ENCODE measurements at places on chromosomes 5 and 9. TPM values are rescaled to one million over a fixed set of nuclear protein-coding genes. Genes with fewer than 3 reads are reported as not detected.

DNA sequence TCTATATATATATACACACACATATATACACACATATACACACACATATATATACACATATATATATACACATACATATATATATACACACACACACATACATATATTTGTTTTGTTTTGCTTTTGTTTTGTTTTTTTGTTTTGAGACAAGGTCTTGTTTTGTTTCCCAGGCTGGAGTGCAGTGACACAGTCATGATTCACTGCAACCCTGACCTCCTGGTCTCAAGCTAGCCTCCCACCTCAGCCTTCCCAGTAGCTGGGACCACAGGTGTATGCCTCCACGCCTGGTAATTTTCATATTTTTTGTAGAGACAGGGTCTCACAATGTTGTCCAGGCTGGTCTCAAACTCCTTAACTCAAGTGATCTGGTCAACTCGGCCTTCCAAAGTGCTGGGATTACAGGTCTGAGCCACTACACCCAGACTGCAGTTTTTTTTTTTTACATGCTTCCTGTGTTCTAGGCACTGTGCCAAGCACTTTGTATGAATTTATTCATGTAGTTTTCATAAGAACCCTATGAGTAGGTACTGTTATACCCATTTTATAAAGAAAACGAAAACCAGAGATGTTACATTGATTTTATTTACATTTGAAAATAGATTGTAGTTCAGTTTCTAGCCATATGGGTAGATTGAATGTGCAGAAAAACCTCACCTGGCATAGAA lies 120.7 kb downstream of the PBX3 start:
- no peak overlapping the region for H3K4me3 ChIP-seq
- no peaks in the 10 kb centered on the region for H3K4me1 ChIP-seq
- DNase-seq: no peak
- H3K27me3 ChIP-seq: no peaks in the 10 kb centered on the region

GRCh38 chr5:53515988-53516387 lies 35.6 kb downstream of the FST start:
- H3K36me3 ChIP-seq: no peaks in the 10 kb centered on the region
- H3K27ac ChIP-seq: no peak overlapping the region
- H3K4me1 ChIP-seq: no peaks in the 10 kb centered on the region
- H3K4me3 ChIP-seq: no peak overlapping the region
- no peaks in the 10 kb centered on the region for H3K27me3 ChIP-seq

- DNase-seq: no peak
- H3K36me3 ChIP-seq: no peaks in the 10 kb centered on the region
- H3K4me3 ChIP-seq: no peak overlapping the region
- no peaks in the 10 kb centered on the region for H3K27me3 ChIP-seq
Measured at GRCh38 chr9:125812403-125812802, 65.2 kb downstream of the PBX3 start.

- peaks cover 9% of the 10 kb centered on the region for H3K36me3 ChIP-seq
- H3K27ac ChIP-seq: peak overlapping the region; percentile 97
- peaks cover 20% of the 10 kb centered on the region for H3K4me1 ChIP-seq
- no peaks in the 10 kb centered on the region for H3K27me3 ChIP-seq
- peak overlapping the region; percentile 75 for H3K4me3 ChIP-seq
Measured at GRCh38 chr9:6007058-6007769, 8.2 kb downstream of the RANBP6 start.

GRCh38 chr9:347667-348292 lies 133.1 kb downstream of the DOCK8 start:
- no peak overlapping the region for H3K4me3 ChIP-seq
- no peaks in the 10 kb centered on the region for H3K27me3 ChIP-seq
- DNase-seq: no peak
- no peak overlapping the region for H3K27ac ChIP-seq
- H3K4me1 ChIP-seq: no peaks in the 10 kb centered on the region
- H3K36me3 ChIP-seq: peaks cover 22% of the 10 kb centered on the region

- DNase-seq: peak; percentile 54
- H3K4me1 ChIP-seq: no peaks in the 10 kb centered on the region
- H3K4me3 ChIP-seq: no peak overlapping the region
- no peaks in the 10 kb centered on the region for H3K27me3 ChIP-seq
- H3K36me3 ChIP-seq: no peaks in the 10 kb centered on the region
- no peak overlapping the region for H3K27ac ChIP-seq
Measured at GRCh38 chr5:170225326-170226128, 7.3 kb upstream of the C5orf58 start.

GRCh38 chr5:94810281-94810680 lies 191.8 kb downstream of the SLF1 start:
- no peak for DNase-seq
- H3K27ac ChIP-seq: no peak overlapping the region
- no peaks in the 10 kb centered on the region for H3K27me3 ChIP-seq
- H3K36me3 ChIP-seq: no peaks in the 10 kb centered on the region
- H3K4me3 ChIP-seq: no peak overlapping the region

DNA sequence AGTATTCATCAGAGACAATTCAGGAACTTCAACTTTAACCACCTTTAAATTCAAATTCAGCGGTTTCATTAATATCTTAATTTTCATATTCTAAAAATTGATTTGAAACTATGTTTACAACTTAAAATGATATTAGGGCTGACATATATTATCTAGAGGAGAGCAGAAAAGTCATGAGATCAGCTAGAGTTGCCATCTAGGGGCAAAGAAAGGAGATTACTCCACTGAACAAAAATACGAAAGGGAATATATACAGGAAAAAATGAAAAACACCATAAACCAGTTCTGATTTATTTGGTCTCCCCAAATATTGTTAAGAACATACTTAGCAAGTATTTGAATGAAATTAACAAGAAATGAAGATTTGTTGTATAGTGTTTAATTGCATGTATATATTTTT lies 946.3 kb downstream of the DTWD2 start:
- no peak overlapping the region for H3K27ac ChIP-seq
- no peaks in the 10 kb centered on the region for H3K27me3 ChIP-seq
- no peak overlapping the region for H3K4me3 ChIP-seq
- no peaks in the 10 kb centered on the region for H3K36me3 ChIP-seq
- DNase-seq: no peak

- no peaks in the 10 kb centered on the region for H3K27me3 ChIP-seq
- H3K4me1 ChIP-seq: no peaks in the 10 kb centered on the region
- no peak overlapping the region for H3K27ac ChIP-seq
- DNase-seq: no peak
- H3K4me3 ChIP-seq: no peak overlapping the region
Measured at GRCh38 chr5:9347541-9348295, 198.2 kb downstream of the SEMA5A start.

GRCh38 chr9:106707738-106708474 lies 155.1 kb upstream of the ZNF462 start:
- no peak overlapping the region for H3K4me3 ChIP-seq
- no peak overlapping the region for H3K27ac ChIP-seq
- H3K36me3 ChIP-seq: no peaks in the 10 kb centered on the region
- H3K27me3 ChIP-seq: no peaks in the 10 kb centered on the region
- no peaks in the 10 kb centered on the region for H3K4me1 ChIP-seq

DNA sequence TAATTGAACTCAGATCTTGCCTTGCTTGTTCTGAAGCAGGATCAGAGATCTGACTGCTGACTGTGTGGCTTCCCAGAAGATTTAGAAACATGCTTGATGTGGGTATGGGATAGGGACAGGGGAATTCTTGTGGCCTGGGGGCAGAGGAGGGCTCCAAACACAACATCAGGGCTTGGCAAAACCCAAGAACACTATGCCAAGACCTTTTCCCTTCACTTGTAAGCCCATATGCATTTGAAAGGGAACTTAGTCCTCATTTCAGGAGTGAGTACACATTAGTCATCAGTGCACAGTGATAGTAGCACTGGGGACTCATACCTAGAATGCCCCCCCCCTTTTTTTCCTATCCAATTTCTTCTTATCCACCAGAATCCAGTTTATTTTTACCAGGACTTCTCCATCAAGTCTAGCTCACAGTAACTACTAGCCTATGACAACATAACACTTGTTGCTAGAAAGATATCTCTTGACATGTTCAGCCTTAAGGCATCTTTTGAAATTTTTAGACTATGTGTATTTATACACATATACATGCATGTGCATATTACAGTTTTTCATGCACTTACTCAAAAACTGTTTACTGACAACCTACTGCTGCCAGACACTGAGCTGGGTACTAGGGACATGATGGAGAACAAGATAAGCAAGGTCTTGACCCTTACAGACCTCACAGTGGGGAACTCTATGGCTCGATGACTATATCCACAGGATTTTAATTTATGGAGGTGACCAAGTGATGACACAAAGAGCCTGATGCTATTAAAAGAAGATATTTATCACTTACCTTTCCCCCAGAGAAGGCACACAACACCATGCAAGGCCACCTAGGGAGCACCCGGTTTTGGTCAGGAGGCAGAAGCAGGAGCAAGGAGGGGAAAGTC lies 158.3 kb upstream of the MAP3K1 start:
- H3K27me3 ChIP-seq: no peaks in the 10 kb centered on the region
- H3K27ac ChIP-seq: no peak overlapping the region
- H3K36me3 ChIP-seq: no peaks in the 10 kb centered on the region
- H3K4me3 ChIP-seq: no peak overlapping the region

DNA sequence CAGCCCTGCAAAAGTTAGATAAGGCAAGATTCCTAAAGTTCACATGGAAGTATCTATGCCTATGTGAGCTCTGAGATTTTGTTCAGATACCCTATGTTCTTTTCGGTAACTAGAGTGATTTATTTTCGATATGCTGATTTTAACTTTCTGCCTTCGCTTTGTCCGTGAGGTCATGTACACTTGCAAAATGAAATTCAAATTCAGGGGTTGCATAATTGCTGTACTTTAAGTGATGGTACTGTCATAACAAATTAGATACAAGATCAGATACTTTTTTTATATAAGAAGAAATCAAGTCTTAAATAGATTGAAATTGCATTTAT lies 350 bp upstream of the ECPAS start:
- no peaks in the 10 kb centered on the region for H3K27me3 ChIP-seq
- H3K36me3 ChIP-seq: no peaks in the 10 kb centered on the region
- DNase-seq: no peak
- peak overlapping the region; percentile 66 for H3K4me3 ChIP-seq
- H3K27ac ChIP-seq: peak overlapping the region; percentile 74

DNA sequence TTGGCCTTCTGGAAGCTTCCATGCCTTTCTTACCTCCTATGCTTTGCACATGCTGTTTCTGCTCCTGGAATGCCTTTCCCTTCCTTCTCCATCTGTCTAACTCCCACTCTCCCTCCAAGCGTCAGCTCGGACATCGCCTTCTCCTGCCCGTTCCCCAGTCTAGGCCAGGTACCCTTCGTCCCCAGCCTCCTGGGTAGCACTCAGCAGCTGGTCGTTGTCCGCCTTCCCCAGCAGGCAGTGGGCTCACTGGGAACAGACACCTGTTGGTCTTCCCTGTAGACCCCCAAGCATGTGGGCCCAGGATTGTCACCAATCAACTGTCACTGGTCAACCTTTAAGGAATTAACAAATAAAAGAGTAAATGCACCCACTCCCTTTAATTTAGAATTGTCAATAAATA lies 202.2 kb downstream of the RGS3 start:
- no peak for DNase-seq
- no peaks in the 10 kb centered on the region for H3K36me3 ChIP-seq
- no peaks in the 10 kb centered on the region for H3K27me3 ChIP-seq
- H3K4me3 ChIP-seq: no peak overlapping the region
- H3K27ac ChIP-seq: no peak overlapping the region

GRCh38 chr5:130605234-130605633 lies 559.8 kb downstream of the HINT1 start:
- H3K27ac ChIP-seq: no peak overlapping the region
- H3K4me1 ChIP-seq: no peaks in the 10 kb centered on the region
- no peak for DNase-seq

- H3K27ac ChIP-seq: no peak overlapping the region
- no peak for DNase-seq
- no peaks in the 10 kb centered on the region for H3K27me3 ChIP-seq
- H3K4me3 ChIP-seq: no peak overlapping the region
- no peaks in the 10 kb centered on the region for H3K36me3 ChIP-seq
Measured at GRCh38 chr9:73143711-73144328, 7.8 kb upstream of the ANXA1 start.

- H3K27ac ChIP-seq: no peak overlapping the region
- H3K4me1 ChIP-seq: no peaks in the 10 kb centered on the region
- H3K36me3 ChIP-seq: no peaks in the 10 kb centered on the region
- H3K4me3 ChIP-seq: no peak overlapping the region
Measured at GRCh38 chr5:72167257-72167656, 60.0 kb downstream of the MAP1B start.

DNA sequence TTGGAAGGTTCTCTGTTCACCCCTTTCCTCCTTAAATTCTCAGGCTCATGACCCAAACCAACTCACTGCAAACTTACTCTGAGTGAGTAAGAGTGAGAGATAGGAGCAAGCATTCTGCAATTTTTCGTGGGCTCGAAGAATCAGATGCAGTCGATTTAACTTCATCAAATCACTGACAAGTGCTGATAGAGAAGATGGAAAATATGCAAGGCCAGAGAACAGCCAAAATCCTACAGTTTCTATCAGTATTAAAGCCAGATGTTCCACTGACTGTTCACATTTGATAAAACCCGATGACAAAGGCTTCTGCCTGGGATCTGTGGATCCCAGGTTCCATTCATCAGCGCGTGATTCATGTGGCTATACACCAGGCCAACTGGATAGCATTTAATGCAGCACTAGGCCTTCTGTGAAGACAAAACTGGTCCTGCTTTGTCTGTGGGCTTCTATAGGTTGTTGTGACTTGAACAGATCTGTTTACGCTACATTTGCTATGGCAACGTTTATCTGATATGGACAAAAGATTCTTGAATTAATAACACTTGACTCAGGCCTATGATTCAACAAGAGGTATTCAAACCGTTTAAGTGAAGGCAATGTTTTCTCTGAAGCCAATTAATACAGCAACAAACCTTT lies 251.2 kb downstream of the NFIB start:
- H3K4me1 ChIP-seq: no peaks in the 10 kb centered on the region
- no peak overlapping the region for H3K27ac ChIP-seq
- H3K36me3 ChIP-seq: no peaks in the 10 kb centered on the region
- no peak for DNase-seq
- H3K27me3 ChIP-seq: no peaks in the 10 kb centered on the region

DNA sequence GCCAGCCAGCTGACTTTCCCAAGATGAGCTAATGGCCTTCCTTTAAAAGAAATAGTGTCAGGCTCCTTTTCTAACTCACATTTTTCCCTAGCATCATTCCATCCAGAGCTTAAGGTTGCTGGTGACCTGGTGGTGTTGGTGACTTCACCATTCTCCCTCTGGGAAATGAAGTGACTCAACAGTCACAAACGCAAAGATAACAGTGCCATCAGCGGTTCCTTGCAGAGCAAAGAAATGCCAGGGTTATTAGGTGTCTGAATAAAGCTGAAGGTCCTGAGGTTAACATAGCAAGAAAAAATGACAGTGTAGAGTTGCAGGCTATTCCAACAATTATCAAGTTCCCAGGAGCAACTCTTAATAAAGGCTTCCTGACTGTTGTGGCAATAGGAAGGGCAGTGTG lies 111.8 kb upstream of the SLC44A1 start:
- peaks cover 35% of the 10 kb centered on the region for H3K4me1 ChIP-seq
- H3K4me3 ChIP-seq: no peak overlapping the region
- no peak overlapping the region for H3K27ac ChIP-seq
- no peak for DNase-seq
- no peaks in the 10 kb centered on the region for H3K36me3 ChIP-seq

GRCh38 chr9:2021731-2022130 lies 6.6 kb downstream of the SMARCA2 start:
- peak overlapping the region; percentile 7 for H3K4me3 ChIP-seq
- DNase-seq: no peak
- H3K36me3 ChIP-seq: no peaks in the 10 kb centered on the region
- no peaks in the 10 kb centered on the region for H3K27me3 ChIP-seq

GRCh38 chr9:131885144-131885609 lies 145.3 kb upstream of the RAPGEF1 start:
- H3K27ac ChIP-seq: no peak overlapping the region
- DNase-seq: no peak
- H3K27me3 ChIP-seq: no peaks in the 10 kb centered on the region
- no peaks in the 10 kb centered on the region for H3K36me3 ChIP-seq

Gene TSSK1B
- total RNA-seq: not detected

Gene HAND1
- total RNA-seq: not detected

Gene PRR16
- total RNA-seq: not detected

Gene TMC1
- not detected for total RNA-seq

Gene PALM2AKAP2
- not detected for total RNA-seq

Gene KIAA1958
- total RNA-seq: 8.3 TPM

Measured in naive thymus-derived CD4-positive, alpha-beta T cell (primary cell).